ENCODE measurements at places on chromosomes 7 and 10.

GRCh38 chr7:32494946-32495297 is 367 bp upstream of the AVL9 start:
- peak; percentile 7 for ATAC-seq

GRCh38 chr10:101875068-101875688 is 31.6 kb upstream of the KCNIP2 start:
- ATAC-seq: no peak

DNA sequence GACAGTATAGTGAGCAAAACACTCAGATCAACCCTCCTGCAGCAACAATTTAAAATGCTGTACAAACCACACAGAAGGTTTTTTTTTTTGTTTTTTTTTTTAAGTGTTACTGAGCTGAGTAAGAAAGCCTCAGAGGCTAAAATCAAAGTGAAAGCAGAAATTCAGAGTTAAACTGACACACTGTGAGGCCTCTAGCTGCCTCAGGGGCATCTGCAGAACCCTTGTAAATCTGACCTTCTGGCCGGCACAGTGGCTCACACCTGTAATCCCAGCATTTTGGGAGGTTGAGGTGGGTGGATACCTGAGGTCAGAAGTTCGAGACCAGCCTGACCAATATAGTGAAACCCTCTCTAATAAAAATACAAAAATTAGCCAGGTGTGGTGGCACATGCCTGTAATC is 7.4 kb upstream of the GNA12 start:
- ATAC-seq: 0 out of 3 replicates have a peak, but pooled peaks have one; percentile 27

DNA sequence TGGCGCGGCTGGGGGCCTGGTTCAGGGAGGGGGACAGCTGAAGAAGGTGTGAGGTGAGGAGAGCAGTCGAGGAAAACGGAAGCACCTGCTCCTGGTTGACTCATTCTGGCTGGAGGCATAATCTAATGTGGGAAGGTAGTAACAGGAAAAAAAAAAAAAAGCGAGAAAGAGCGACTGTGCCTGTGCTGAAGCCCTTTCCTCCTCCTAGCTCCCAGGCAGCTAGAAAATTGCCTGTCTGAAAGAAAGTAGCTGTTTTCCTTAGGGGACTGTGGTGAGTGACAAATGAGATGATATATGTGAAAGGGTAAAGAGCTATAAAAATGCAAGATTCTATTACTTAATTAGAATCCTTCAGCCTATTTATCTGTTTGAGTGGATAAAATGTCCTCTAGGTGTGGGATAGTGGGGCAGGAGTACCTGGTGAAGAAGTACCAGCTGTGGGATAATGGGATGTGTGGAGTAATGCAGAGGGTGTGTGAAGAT is 4.9 kb upstream of the MEST start:
- no peak for ATAC-seq

- peak; percentile 39 for ATAC-seq
These were observed 155.1 kb downstream of the ZNF22 start for GRCh38 chr10:45155784-45156183.

DNA sequence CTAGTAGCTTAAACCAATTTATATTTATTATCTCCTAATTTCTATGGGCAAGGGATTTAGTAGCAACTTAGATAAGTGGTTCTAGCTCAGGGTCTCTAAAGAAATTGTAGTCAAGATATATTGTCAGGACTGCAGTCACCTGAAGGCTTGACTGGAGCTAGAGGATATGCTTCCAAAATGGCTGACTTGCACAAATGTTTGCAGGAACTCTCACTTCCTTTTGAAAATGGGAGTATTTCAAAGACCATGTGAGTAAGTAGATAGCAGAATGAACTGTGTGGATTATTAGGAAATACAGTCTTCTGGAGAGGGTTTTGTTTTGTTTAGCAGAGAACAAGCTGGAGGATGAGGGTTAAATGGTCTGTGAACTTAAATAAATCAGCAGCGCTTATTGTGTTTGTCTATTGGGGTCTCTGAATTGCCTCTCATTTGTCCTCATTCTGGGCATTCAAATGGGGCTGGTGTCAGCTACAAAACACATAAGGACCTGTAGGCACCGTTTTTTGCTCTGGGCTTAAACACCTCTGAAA is 524.6 kb downstream of the LRMDA start:
- no peak for ATAC-seq

Data from SK-N-SH treated with all-trans-retinoic acid at 6 μM for 48 hours (cell line).